ENCODE measurements at places on chromosomes 3 and 15. TPM values are rescaled to one million over a fixed set of nuclear protein-coding genes. Genes with fewer than 3 reads are reported as not detected.

The FILIP1L gene
- 28.5 TPM for total RNA-seq

The ATP13A4 gene
- total RNA-seq: 0.35 TPM

The PPARG gene
- total RNA-seq: 16.6 TPM

The ANKUB1 gene
- not detected for total RNA-seq

The DPPA2 gene
- total RNA-seq: not detected

The SYNPR gene
- not detected for total RNA-seq

The CLDN18 gene
- not detected for total RNA-seq

The ZNF80 gene
- total RNA-seq: not detected

The ARPP21 gene
- not detected for total RNA-seq
